ENCODE measurements at places on chromosomes 6 and 20. TPM values are rescaled to one million over a fixed set of nuclear protein-coding genes. Genes with fewer than 3 reads are reported as not detected.
A peak's percentile ranks its signal among the peaks of the same experiment; 100 is the strongest.

Gene BMP6
- polyA plus RNA-seq: 8.4 TPM

- DNase-seq: no peak
Measured at GRCh38 chr20:6914986-6915385, 147.5 kb downstream of the BMP2 start.

GRCh38 chr6:121767211-121767610 is 331.8 kb downstream of the GJA1 start:
- DNase-seq: no peak

Gene SLC35F1
- polyA plus RNA-seq: 0.03 TPM

DNA sequence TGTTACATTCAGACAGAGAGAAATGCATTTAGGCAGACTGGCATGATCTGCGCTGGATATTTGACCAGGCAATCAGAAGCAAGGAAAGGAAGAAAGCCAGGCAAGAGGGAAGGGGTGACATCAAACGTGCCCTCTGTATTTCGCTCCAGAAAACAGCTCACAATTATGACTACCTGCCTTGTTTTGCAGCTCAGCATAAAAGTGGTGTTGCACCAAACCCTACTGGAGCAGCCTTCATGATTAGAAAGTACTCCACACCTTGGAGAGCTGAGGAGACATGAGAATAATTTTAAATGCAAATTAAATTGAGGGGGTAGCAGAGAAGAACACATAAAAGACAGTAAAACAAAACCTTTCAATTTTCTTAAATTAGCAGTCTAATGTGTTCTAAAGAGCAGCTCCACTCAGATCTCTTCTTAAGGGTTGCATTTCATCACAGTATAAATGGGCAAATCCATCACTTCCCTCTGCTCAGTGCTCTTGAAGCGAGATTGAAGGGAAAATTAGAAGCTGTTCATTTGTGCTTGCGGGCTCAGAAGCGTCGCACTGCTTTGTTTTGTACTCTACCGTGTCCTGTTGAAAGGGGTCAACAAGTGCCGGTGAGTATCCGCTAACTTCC is at the start of gene PHACTR1:
Gene PHACTR1 (plus strand): TSS at position 470 of the 619 bp plus-strand sequence.
- DNase-seq: no peak

DNA sequence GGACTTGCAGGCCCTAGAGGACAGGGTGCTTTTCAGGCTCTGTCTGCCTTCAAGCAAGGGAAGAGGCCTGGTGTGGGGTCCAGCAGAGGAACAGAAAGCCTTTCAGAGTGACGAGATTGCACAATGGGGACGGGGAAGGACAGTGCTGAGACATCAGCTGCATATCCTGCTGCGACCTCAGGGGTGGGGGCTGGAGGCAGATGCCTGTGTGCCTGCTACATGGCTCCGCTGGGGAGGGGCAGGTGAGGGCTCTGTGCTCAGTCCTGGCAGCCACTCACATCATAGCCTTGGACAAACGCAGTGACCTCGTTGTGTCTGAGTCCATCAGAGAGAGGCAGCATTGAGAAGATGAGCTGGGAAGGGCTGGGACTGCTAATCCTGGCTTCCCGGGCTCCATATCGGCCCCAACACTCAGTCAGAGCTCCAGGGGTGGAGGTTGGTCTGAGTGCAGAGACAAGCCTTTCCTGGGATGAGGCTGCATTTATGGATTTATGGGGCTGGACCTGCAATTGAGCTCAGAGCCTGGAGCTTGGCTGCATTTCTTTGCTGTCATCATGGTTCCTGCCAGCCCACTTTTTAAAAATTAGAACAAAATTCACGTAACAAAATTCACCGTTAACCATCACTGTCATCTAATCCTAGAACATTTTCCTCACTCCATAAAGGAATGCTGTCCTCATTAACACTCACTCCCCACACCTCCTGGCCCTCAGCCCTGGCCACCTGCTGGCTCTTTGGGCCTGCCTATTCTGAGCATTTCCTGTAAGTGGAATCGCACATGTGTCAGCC is 196.9 kb upstream of the SLC24A3 start:
- no peak for DNase-seq

Gene ZNF133
- 9.8 TPM for polyA plus RNA-seq

DNA sequence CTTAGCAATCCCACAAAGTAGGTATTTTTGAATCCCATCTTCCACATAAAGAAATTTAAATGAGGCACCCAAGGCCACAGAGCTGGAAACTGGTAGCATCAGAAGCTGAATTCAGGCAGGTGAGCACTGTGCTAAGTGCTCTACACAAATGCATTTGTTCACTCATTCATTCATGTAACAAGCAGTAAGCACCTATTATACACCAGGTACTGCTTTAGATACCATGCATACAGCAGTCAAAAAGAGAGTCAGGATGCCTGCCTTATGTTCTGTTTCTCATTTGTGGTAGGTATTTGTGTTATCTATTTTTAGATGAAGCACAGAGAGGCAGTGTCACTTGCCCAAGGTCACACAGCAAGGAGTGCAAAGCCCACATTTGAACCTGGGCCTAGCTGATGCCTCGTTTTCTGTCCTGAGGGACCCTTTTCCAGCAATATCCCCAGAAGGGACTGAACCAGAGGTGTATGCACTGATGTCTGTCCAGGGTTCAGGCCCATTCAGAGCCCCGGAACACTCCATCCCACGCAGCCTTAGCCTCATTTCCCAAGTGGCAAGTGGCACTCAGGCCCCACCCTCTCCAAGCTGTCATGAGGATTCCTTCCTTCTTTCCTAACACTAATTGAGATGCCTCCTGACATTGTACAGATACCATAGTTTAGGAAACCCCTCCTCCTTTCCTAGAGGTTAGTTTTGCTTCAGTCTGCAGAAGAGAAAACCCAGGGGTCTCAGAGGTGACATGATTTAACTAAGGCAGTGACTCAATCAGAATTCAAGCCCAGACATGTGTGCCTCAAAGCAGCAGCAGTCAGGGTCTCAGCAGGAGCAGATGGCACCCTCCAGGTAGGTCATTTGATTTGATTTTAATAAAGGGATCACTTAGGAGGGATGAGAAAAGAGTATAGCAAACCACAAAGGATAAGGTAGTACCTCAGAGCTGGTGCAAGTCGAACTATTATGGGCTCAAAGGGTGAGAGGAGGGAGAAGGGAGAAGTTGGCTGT is 61.2 kb upstream of the SIRPA start:
- no peak for DNase-seq

Gene HCRTR2
- polyA plus RNA-seq: not detected

DNA sequence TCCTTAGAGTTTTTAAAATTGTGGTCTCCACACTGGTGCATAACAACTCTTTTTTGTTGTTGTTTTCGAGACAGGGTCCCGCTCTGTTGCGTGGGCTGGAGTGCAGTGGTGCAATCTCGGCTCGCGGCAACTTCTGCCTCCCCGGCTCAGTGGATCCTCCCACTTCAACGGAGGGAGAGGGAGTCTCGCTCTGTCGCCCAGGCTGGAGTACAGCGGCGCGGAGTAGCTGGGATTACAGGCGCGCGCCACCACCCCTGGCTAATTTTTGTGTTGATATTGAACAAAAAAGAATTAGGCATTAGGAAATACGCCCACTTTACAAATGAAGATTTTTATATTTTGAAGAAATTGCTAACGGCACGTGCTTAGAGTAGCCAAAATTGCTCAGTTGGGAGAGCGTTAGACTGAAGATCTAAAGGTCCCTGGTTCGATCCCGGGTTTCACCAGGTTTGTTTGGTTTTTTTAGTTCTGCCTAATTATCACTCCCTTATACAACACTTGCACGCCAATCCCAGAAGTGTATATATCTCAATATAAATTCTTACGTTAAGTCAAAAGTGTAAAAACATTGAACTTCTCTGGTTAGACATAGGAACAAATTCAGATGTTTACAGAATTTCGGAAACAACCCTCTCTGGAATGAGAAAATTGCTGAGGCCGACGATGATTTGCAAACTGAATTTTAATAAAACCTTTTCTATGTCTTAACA is 159.6 kb downstream of the TRIM27 start:
- peak; percentile 57 for DNase-seq

Gene KHDC1L
- polyA plus RNA-seq: not detected

DNA sequence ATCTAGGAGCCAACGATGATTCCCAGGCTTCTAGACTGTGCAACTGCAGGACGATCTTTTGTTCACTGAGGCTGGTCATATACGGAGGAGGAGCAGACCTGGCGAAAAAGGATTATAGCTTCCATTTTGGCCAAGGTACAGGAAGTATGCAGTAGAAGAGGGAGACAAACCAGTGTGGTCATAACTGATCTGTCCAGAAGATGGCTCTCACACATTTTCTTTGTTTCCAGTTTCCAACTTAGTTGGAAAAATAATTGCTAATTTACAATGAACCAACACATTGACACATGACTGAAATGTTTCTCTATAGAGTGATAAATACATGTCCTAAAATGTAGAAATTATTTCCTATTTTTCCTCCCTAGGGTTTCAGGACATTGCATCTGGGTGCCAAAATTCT is 364.1 kb upstream of the BTBD3 start:
- DNase-seq: no peak

DNA sequence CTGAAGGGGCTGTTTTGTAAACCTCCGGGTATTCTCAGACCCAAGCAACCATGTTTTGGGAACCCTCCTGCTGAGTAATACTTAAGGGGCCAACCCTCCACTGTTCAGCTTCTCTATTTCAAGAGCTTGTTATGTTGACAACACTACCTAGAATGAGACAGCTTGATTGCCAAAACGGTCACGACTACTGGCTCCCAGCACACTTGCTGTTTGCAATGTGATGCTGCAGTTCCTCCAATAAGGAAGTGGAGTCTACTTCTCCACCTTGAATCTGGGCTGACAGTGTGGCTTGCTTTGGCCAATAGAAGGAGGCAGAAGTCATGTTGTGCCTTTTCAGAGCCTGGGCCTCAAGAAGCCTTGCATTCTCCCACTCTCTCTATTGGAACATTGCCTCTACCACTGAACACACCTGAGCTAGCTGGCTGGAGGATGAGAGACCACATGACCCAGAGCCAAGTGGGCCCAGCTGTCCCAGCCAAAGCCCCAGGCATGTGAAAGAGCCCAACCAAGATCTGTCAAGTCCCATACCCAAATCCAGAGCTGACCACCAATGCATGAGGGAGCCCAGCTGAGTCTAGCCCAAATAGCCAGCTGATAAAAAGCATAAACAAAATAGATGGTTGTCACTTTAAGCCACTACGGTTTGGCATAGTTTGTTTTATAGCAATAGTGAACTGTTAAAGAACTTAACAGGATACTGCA is 108.0 kb downstream of the PRND start:
- DNase-seq: no peak

- DNase-seq: no peak
Measured at GRCh38 chr6:112920994-112921393, 573.9 kb downstream of the RFPL4B start.

DNA sequence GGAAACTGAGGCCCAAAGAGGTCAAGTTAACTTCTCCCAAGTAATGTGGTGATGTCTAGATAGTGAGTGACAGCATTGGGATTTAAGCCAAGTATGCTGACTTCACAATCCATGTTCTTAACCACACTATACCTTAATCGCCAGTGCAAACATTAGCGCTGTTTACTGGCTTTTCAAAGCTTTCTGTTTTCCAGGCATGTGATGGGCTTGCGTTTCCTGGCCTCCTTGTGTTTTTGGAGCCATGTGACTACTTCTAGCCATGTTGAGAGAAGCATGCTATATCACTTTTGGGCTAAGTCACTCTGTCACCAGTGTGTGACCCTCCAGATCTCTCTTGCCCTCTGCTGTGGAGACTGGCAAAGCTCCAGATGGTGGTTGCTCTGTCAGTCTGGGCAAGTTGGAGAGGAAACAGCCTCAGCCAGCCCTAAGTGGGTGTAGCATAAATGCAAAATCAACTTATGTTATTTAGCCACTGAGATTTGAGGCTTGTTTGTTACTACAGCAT is 76.9 kb downstream of the ANKRD6 start:
- no peak for DNase-seq

Measured in A549 (cell line).